Gastrocnemius medialis (tissue), 4 donors: ENCODE measurements at places on chromosomes 6 and 20. TPM values are rescaled to one million over a fixed set of nuclear protein-coding genes. Genes with fewer than 3 reads are reported as not detected.
A peak's percentile ranks its signal among the peaks of the same experiment; 100 is the strongest.

SSTR4 gene
- total RNA-seq: not detected

- DNase-seq: no peak
Observed at GRCh38 chr20:58760856-58761255, 68.3 kb downstream of the NPEPL1 start.

GRCh38 chr20:3229798-3230197, 9.2 kb downstream of the SLC4A11 start:
- DNase-seq: no peak

- DNase-seq: no peak
Observed at GRCh38 chr6:54920628-54921027, 74.1 kb downstream of the FAM83B start.

DNA sequence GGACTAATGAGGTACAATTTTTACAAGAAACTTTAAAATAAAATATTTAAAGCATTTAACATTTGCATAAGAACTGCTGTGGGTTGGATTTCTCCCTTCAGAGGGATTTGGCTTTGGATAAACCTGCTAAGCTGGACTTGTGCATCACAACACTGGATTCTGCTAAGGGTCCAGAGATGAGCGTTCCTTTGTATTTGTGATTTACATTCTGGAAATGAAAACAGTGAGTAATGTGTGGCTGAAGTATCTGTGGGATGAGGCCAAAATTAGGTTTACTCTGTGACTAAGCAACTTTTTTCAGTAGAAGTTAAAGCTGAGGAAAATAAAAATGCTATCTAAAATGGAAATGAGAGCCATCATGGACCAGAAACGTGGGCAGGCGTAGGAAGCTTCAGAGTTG, 494.3 kb downstream of the EPM2A start:
- no peak for DNase-seq

MCHR2 gene
- total RNA-seq: not detected

DNA sequence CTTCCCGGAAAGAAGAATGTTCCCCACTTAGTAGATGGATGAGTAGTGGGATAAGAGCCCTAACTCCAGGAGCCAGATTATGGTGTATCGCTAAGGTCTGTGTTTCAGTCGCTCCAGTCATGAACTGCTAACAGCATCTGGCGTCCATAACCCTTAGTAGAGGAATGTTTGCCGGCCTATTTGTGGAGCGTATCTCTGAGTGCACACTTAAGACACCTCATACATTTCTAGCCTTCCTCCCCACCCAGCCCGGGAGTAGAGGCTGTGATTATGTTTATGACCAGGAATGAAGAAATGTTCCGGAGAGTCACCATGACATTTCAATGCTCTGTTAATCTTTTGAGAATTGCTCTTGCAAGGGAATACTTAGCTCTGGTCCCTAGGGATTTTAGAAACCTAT, 251.1 kb upstream of the SOX4 start:
- no peak for DNase-seq

WFDC10B gene
- total RNA-seq: not detected

DNA sequence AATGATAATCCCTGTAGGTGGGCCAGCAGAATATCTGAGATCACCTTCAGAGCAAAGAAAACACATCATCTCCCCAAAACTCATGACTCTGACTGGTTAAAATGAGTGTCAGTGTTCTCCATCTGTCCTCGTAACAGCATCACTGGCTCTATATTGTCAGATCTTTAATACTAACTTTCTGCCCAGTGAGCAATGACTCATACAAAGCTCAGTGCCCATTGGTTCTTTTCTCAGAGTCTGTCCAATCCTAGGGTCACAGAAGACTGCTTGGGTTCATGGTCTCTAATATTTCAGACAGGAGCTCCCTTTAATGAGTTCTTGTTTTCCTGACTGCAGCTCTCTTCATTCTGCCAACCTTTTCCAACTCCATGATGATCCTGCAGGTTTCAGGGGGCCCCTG, 36.4 kb downstream of the HLA-DPB1 start:
- DNase-seq: peak; percentile 12

DNA sequence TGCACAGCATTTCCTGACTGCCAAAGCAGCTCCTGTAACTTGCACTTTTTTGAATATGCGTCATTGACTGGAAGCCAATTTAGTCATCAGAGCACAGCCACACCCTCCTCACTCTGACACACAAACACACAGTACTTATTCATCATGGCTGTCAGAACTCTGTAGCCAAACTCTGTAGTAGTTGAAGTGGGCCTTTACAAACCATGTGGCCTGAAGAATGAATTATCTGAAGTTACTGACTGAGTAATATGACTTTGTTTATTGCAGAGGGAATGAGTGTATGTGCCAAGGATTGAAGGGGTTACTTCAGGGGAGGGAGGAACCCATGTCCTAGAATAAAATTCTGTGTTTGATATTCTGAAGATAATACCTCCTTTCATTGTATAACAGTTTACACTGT, 102.7 kb downstream of the FIG4 start:
- DNase-seq: no peak

DNA sequence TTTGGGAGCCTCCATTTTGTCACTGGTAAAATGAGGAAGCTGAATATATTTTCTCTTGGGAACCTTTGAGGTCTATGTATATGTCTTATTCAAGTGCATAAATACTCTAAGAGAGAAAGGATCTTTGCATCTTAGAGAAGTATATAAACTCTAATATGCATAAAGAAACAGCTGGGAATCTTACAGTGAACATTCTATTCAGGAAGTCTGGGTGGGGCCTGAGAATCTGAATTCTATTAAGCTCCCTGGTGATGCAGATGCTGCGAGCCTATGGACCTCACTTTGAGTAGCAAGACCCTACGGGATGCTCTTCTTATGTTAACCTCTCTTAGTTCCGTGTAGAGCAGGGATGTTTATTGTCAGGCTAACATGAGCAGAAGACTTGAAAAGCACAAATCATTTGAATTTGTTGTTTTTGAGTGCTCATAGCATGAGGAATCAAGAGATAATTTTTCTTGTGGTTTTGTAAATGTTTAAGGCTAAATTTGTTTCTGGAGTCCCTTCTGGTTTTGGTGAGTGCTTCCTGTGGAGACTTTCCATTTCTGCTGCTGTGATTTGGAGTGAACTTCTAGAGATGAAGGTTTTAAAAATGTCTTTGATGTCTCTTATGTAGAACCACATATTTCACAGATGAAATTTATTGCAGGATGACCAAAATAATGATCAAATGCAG, 281.2 kb upstream of the JAG1 start:
- DNase-seq: no peak
